ENCODE measurements at places on chromosomes 16 and 17. TPM values are rescaled to one million over a fixed set of nuclear protein-coding genes. Genes with fewer than 3 reads are reported as not detected.

SLC52A1 gene
- 0.21 TPM for total RNA-seq

RTN4RL1 gene
- total RNA-seq, result not detected

KLHL10 gene
- total RNA-seq, result not detected

TMEM204 gene
- total RNA-seq, result 66.3 TPM

SOX9 gene
- 5.1 TPM for total RNA-seq
